ENCODE measurements at places on chromosomes 4 and X.

DNA sequence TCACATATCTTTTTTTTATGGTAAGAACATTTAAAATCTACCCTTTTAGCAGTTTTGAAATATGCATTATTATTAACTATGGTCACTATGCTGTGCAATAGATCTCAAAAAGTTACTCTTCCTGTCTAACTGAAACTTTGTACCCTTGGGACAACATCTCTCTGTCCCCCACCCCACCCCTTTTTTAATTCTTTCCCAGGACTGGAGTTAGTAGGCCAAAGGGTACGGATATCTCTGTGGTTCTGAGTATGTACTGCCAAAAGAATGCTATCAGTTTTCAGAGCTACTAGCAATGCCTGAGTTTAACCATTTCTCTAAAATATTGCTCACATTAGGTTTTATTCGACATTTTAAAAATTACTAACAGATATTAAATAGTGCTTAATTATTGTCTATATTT, 4.7 kb upstream of the FAM241A start:
- no peaks in the 10 kb centered on the region for H3K36me3 ChIP-seq
- no peaks in the 10 kb centered on the region for H3K27me3 ChIP-seq
- H3K27ac ChIP-seq = no peak overlapping the region
- H3K4me1 ChIP-seq = no peaks in the 10 kb centered on the region
- DNase-seq = no peak
- H3K4me3 ChIP-seq = no peak overlapping the region

GRCh38 chr4:69750346-69750745, 10.1 kb downstream of the SULT1B1 start:
- 0 out of 2 replicates have a peak overlapping the region, but pooled peaks have one; percentile 3 for H3K4me3 ChIP-seq
- 0 out of 2 replicates have a peak overlapping the region, but pooled peaks have one; percentile 7 for H3K27ac ChIP-seq
- H3K4me1 ChIP-seq = peaks cover 33% of the 10 kb centered on the region
- DNase-seq = peak; percentile 58
- H3K27me3 ChIP-seq = no peaks in the 10 kb centered on the region

DNA sequence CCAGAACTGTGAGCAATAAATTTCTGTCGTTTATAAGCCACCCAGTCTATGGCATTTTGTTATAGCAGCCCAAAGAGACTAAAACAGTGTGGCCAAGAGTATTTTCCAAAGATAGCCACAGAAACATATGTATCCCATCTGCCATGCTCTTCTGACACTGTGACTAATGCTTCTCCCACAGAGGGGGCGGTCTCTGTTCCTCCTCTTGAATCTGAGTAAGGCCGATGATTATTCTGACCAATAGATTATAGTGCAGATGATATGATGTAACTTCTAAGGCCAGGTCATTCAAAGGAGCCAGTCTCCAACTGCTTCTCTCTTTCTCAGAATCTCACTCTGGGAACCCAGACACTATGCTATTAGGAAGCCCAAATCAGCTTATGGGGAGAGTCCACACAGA, 570.7 kb downstream of the BCOR start:
- H3K4me3 ChIP-seq = no peak overlapping the region
- H3K27me3 ChIP-seq = no peaks in the 10 kb centered on the region
- peak; percentile 71 for DNase-seq
- H3K27ac ChIP-seq = no peak overlapping the region
- H3K36me3 ChIP-seq = no peaks in the 10 kb centered on the region

- DNase-seq = no peak
- no peaks in the 10 kb centered on the region for H3K36me3 ChIP-seq
- H3K4me3 ChIP-seq = no peak overlapping the region
- no peaks in the 10 kb centered on the region for H3K4me1 ChIP-seq
- no peaks in the 10 kb centered on the region for H3K27me3 ChIP-seq
Observed at GRCh38 chrX:131549011-131549410, 5.1 kb downstream of the OR13H1 start.

DNA sequence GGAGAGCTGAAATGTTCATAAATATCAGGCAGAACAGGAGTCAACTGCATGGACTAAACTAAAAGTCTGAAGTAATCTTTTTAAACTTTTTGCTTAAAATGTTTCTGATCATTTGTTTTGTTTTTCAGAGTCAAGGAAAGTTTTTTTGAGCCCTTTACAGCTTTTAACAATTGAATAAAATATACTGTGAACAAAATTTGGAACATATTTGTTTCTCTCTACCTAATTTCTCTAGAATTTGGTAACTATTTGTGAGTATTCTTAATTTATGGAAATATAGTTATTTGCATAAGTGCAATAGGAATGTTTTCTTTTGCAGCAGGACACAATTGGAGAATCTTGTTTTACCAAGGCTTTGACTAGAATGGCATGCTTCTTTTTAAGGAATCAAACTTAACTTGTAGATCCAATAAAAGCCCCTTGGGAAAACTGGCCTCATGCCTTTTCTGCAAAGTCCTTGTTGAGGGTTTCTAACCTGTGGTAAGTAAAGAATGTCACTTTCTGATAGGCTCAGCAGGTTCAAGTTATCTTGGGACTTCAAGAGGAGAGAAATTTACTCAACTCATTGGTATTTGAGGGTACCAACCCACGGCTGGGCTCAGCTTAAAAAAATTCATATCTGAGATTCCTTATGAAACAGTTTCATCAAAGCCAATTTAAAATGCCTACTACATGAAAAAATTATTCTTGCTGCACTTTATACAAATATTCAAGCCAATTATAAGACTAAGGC, 91.5 kb downstream of the UPRT start:
- no peak overlapping the region for H3K27ac ChIP-seq
- no peaks in the 10 kb centered on the region for H3K4me1 ChIP-seq
- H3K36me3 ChIP-seq = no peaks in the 10 kb centered on the region
- H3K27me3 ChIP-seq = no peaks in the 10 kb centered on the region

DNA sequence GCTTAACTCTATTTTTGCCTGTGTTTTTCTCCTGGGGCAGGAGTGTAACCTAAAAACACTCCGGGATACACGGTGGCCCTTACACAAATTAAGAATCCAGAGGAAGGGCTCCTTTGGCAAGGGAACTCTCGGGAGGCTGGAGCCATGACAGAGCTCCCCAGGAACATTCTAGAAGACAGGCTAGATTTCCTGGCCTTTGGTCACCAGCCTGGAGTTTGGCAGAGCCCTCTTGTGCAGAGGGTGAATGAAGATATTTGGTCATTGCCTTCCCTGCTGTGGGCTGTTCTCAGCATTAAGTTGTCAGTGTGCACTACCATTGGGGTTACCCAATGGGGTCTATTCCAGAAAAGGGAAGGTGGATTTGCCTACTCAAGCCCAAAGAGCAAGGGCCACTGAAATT, 53.8 kb upstream of the LNX1 start:
- no peak for DNase-seq
- H3K4me1 ChIP-seq = no peaks in the 10 kb centered on the region
- no peaks in the 10 kb centered on the region for H3K36me3 ChIP-seq
- no peak overlapping the region for H3K27ac ChIP-seq
- no peaks in the 10 kb centered on the region for H3K27me3 ChIP-seq

DNA sequence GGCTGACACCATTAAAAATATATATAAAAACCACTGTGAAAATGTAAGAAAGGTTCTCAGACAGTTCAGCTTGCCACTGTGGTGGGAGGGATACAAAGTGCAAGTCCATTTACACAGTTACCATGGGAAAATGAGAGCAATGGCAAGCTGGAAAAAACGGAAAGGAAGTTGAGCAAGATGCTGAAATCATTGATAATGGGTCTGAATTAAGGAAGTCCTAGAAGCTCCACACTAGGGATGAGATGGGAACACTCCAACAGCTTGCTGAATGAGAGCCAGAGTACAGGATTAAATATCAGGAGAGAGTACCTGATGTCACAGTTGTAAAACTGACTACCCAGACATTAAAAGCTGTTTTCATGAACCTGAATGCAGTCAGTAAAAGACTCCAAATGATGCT, 218.6 kb downstream of the PRDM5 start:
- H3K27me3 ChIP-seq = no peaks in the 10 kb centered on the region
- H3K4me3 ChIP-seq = no peak overlapping the region
- H3K36me3 ChIP-seq = no peaks in the 10 kb centered on the region
- no peaks in the 10 kb centered on the region for H3K4me1 ChIP-seq
- DNase-seq = no peak

DNA sequence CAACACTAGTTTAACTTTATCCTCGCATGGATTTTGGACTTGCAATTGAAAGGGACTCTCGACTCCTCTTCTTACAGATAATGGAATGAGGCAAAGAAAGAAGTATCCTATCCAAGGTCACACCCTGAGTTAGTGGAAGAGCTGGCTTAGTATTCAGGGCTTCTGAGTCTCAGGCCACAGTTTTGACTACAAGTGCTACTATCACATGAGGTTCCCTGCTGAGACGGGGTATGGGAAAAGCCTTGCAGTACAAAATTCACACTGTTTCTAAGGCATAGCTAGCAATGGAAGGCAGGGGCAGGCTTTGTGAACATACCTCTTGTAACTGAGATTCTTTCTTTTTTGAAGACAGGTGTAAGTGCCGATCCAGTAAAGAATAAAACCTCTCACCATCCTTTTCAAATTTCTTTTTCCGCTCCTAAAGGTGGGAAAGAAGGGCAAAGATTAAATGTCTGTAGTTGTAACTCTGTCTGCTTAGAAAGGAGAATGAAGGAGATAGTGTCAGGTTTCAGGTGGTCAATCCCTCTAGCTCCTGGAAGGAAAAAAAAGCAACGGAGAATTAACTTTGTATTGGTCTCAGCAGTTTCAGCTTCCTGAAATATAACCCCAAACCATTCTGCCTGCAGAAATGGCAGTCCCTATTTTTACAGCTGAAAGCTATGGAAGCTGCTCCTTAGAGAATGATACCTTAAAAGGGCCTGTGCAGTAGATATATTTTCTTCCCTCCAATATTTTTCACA, 199.0 kb downstream of the OPHN1 start:
- H3K36me3 ChIP-seq = no peaks in the 10 kb centered on the region
- DNase-seq = no peak
- H3K4me1 ChIP-seq = no peaks in the 10 kb centered on the region
- no peaks in the 10 kb centered on the region for H3K27me3 ChIP-seq
- no peak overlapping the region for H3K27ac ChIP-seq
- H3K4me3 ChIP-seq = no peak overlapping the region

DNA sequence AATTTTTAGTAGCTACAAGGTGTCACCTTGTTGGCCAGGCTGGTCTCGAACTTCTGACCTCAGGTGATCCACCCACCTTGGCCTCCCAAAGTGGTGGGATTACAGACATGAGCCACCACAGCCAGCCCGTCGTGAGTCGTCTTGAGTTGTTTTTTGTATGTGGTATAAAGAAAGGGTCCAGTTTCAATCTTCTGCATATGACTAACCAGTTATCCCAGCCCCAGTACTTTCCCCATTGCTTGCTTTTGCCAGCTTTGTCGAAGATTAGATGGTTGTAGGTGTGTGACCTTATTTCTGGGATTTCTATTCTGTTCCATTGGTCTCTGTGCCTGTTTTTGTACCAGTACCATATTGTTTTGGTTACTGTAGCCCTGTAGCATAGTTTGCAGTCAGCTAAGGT, 105.9 kb downstream of the OR13H1 start:
- no peak overlapping the region for H3K27ac ChIP-seq
- H3K4me3 ChIP-seq = no peak overlapping the region
- H3K27me3 ChIP-seq = no peaks in the 10 kb centered on the region
- no peaks in the 10 kb centered on the region for H3K36me3 ChIP-seq

DNA sequence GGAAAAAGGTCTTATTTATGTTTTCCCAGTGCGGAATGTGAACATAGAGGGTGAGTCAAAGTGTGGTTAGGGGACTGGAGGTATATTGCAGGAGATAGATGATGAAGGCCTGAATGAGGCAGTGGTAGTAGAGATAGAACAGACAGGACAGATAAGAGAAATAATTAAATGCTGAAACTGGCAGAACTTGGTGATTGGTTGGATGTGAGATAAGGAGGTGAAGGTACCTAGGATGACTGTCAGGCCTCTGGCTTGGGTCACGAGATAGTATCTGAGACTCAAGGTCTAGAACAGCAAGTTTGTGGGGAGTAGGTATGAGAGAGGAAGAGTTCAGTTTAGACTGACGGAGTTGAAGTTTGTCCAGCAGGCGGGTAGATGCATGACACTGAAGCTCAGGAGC, 3.5 kb downstream of the MND1 start:
- H3K36me3 ChIP-seq = no peaks in the 10 kb centered on the region
- H3K27ac ChIP-seq = no peak overlapping the region
- no peak for DNase-seq
- H3K27me3 ChIP-seq = no peaks in the 10 kb centered on the region
- H3K4me3 ChIP-seq = no peak overlapping the region

DNA sequence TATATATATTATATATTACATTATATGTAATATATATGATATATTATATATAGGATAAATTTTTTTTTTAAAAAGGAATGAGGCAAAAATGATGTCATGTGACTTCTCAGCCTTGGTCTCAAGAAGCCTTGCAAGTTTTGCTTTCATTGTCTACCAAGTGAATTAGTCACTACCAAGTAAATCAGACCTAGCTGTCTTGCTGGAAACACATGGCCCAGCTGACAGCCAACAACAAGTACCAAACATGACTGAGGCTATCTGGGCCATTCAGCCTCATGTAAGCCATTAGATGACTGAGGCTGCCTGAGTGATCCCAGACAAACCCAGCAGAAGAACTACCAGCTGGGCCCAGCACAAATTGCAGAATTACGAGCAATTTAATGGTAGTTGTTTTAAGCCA, 44.9 kb downstream of the HAND2 start:
- H3K4me3 ChIP-seq = no peak overlapping the region
- no peaks in the 10 kb centered on the region for H3K36me3 ChIP-seq
- no peak overlapping the region for H3K27ac ChIP-seq
- DNase-seq = peak; percentile 29

All from GM23248 (cell line).